Bone marrow (tissue), 2 donors: ENCODE measurements at places on chromosomes 2 and 18.

DNA sequence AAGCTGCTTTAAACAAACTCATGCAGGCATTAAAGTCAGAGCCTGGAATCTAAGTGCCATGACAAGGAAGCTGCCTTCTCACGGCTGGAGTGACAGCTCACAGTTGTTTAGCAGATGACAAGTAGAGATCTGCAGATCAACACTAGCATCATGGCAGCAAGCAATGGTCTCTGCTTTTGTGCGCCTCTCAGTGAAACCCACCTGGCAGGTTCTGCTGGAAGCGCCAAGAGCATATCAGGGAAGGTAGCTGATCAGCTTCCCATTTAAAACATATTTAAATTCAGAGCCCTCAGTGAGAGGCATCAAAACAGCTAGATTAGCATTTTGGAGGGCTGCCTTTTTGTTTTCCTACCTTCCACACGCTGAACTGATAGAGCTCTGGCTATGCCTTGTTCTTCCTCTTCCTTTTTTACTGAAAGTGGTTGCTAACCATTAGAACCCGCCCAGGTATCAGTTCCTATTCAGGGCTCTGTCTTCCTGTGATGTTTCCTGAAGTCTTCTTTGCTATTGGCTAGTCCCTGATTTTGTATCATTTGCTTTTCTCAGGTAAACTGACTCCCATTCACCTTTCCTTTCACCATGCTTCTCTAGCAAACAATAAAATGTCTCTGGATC lies 70.8 kb downstream of the TMEM200C start:
- DNase-seq = no peak

DNA sequence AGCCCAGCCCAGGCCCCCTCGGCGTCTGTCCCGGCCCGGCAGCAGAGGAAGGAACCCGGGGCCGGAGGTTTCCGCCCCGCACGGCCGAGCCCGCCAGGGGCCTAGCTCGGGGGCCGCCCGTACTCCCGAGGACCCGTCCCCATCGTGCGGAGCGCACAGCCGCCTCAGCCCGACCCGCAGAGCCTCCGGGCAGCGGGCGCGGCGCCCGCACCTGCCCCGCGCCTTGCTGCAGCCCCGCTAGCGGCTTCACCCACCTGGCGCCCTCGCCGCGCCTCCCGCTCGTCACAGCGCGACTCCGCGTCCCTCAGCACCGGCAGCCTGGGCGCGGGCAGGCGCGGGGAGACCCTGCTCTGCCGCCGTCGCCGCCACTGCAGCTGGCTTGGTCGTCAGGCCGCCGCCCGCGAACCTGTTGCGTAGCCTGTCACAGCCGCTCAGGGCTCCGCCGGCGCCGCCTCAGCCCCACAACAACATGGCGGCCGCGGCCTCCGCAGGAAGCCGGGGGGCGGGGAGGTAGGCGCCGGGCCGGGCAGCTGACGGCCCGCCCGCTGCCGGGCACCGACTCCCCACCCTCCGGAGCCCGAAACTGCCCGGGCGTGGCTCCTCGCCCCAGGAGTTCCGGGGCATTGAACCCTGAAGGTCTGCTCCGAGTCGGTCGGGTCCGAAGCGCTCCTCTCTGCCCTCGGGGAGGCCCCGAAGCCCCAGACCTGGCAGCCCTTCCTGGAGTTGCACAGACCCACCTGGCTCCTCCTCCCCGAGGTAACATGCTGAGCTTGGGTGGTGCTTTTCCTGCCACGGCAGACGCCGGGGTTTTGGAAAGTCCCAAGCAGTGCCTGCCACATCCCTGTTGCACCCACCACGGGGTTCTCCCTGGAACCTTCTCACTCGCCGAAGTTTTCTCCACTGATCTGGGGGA lies at the start of gene ITSN2:
TSS of gene ITSN2 (minus strand) at position 487 of the 913 bp plus-strand sequence. CDS start 32,454 bp downstream, outside the sequence.
- DNase-seq = peak; percentile 63

GRCh38 chr2:223071139-223071538 lies 19.1 kb downstream of the KCNE4 start:
- no peak for DNase-seq

DNA sequence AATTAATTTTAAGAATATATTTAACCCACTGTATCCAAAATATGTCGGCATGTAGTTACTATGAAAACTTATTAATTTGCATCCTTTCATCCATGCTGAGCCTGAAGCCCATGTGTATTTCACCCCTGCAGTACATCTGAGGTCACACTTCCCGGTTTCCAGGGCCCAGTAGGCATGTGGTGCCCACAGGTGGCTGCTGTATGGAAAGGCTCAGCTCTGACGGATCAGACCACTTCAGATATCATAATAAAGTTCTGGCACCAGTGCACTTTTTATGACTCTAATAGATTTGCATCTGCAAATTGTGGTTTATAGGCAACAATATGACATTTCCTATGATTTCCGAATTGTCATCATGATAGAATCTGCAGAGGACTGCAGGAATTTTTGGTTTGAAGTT lies 22.5 kb downstream of the SH3RF3 start:
- no peak for DNase-seq

DNA sequence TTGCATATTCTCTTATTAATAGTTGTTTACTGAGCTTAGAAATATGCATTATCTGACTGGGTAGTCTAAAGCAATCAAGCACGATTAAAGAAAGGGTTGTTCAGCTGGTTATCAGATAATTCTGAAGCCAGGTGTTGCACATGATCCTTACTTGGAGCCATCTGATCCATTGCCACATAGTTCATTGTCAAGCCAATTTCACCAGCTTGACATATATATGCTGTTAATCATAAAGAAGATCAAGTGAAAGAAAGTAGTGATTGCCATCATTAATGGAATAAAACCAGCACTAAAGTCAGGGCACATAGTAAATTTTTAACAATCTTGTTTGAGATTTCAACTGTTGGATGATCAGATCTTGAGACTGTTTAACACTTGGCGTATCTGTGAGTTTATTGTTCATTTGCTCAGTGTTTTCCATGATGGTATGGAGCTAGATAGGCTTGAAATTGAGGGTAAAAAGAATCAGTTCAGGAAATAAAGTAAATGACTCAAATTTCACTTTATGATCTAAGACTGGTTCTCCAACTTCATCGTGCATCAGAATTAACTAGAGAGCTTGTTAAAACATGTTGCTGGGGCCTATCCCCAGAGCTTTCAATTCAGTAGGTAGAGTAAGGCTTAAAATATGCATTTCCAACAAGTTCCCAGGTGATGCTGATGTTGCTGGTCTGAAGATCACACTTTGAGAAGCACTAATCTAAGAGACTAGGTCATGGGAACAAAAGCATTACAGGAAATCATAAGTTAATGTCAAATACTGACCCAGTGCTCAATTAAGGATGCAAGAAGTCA lies 539.6 kb downstream of the SATB2 start:
- no peak for DNase-seq

- DNase-seq = no peak
These were observed 113.2 kb downstream of the PIGN start for GRCh38 chr18:62073461-62074281.

GRCh38 chr18:58314284-58314683 lies 270.3 kb downstream of the NEDD4L start:
- no peak for DNase-seq

DNA sequence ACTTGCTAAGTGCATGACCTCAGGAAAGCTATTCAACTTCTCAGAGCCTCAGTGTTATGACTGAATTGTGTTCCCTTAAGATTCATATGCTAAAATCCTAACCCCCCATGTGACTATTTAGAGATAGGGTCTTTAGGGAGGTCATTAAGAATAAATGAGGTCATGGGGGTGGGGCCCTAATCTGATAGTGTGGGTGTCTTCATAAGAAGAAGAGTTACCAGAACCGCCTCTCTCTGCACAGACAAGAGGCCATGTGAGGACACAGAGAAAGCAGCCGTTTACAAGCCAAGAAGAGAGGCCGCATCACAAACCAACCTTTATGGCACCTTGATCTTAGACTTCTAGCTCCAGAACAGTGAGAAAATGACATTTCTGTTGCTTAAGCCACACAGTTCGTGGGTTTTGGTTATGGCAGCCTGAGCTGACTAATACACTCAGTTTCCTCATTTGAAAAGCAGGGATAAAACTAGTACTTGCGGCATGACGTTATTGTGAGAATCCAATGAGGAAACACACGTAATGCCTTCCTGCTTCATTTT lies 9.9 kb downstream of the SH2D6 start:
- DNase-seq = no peak

DNA sequence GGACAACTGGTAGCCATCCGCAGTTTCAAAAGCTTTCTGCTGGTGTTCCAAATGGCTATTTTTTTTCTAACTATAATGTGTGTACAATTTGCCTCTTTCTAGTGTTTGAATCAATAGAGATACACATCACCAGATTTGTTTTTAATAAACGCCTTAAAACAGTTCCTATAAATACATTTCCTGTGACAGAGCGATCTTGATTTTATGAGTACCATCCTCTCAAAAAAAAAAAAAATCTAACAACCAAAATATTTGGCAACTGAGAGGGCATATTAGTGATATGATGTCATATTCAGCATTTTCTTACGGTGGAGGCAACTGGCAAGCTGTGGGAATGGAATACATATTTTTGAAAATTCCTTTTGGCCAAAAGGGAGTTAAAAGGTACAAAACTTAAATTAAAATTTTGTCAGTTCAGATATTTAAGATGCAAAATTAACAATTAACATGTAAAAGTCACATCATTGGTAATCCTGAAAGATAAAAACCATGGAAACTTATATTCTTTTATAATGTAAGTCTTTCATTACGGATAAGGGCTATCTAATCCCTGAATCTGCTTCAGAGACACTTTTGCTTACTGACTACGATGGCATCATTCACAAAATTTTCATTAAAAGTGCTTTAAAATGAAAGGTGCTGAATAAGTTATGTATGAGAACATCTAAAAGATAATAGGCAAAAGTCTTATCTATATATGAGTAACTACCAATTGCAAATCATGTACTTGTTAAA lies 268.4 kb downstream of the TCF4 start:
- no peak for DNase-seq

- no peak for DNase-seq
These were observed 596.2 kb downstream of the ARHGAP15 start for GRCh38 chr2:143725400-143725799.

- DNase-seq = no peak
These were observed 667.0 kb downstream of the TSN start for GRCh38 chr2:122422384-122422991.

DNA sequence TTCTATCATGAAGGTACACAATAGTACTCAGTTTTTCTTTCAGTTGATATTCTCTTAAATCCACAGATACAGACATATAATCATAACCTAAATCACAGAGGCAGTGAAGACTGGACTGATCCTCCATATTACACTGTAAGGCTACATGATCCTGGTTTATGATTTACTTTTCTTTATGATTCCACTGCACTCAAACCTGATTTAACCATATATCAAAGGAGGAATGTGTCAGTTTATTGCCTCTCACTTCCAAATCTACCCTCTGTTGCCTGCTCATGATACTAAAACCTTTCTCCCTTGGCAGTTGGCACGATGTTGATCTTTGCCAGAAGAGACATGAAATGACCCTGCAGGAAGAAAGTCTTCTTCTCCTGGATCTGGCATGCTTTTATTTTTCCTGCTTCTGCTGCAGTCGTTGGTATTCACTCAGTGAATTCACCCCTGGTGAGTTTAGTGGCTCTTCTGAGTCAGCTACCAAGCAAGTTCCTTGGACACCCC lies 426.4 kb downstream of the MBD2 start:
- DNase-seq = no peak
